ENCODE measurements at places on chromosomes 3 and 15.
A peak's percentile ranks its signal among the peaks of the same experiment; 100 is the strongest.

- no peak for DNase-seq
These were observed 15.1 kb downstream of the DUSP7 start for GRCh38 chr3:52041118-52041731.

DNA sequence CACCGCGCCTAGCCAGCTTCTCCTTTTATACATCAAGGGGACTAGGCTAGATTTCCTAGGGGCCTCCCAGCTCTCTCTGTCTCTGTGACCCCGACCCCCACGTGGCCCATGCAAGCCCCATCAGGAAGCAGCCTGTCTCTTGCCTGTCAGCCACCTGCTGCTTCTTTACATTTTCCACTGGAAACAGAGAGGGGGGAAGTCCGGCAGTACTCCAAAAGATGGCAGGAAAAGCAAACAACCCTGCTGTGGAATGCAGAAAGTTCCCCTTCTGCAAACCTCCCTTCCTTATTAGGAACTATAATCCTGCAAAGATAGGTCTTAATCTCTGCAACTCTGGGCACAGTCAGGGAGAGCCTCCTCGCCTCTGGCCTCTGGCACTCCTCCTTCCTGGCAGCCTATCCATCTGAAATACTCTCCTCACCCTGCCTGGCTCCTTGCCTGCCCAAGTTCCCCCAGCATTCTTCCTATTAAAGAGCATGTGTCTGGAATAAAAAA is 47.4 kb upstream of the HACD2 start:
- peak; percentile 72 for DNase-seq

GRCh38 chr3:113304856-113305540 is 93.6 kb downstream of the BOC start:
- no peak for DNase-seq

- DNase-seq, result no peak
These were observed 21.3 kb upstream of the CAV3 start for GRCh38 chr3:8712045-8712907.

DNA sequence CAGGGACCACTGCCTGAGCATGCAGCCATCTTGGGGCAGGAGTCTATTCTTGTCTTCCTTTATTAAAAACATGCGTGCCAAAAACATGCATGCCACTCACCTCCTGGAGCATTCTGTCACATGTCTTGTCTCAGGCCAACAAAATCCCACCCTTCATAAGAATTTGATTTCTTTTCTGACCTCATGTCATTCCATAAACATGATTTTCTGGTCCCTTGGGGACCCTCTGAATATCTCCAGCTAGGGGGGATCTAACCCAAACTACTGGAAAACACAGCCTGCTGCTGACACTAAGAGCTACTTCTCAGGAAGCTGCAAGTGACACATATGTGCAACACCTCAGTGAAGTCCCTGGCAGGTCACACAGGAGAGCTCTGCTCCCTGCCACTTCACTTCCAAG is 26.8 kb upstream of the NOX5 start:
- DNase-seq, result no peak

DNA sequence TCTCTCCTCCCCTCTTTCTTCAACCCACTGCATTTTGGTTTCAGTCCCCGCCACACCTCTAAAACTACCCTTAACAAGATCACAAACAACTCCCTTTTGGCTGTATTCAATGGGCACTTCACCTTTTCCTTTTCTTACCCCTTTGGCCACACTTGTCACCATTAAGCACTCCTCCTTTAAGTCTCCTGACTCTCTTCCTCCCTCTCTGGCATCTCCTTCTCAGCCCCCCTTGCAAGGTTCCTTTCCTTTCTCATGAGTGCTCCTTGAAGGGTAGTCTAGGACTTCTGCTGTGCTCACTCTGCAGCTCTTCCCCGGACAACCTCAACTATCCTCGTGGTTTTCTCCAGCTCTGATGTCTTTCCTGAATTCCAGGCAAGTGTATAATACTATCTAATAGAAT is 103.7 kb downstream of the RPL22L1 start:
- DNase-seq, result no peak

DNA sequence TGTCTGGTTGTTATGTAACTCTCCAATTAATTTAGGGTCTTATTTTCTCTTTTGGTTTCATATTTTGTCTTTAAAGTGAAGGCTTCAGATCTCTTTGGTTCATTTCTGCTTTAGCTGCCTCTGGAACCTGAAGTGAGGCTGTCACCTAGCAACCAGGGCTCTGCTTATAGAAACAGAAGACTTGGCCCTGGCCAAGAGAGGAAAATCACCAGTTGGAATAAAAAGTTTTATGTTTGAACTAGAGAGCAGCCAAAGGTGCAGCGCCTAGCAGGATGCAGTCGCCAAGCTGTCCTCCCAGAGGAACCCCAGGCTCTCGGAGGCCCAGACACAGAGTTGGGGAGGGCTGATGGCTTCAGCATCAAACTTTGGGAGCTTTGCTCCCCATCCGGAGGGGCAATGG is 41.1 kb downstream of the LYZL4 start:
- peak; percentile 57 for DNase-seq

DNA sequence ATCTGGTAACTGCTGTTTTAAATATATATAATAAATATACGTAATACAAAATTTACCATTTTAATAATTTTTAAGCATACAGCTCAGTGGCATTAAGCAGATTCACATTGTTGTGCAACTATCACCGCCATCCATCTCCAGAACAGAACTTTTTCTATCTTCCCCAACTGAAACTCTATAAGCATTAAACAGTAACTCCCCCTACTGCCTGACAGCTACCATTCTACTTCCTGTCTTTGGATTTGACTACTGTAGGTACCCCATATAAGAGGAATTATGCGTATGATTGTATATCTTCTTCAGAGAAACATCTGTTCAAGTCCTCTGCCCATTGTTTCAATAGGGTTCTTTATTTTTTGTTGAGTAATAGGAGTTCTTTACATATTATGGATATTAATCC is 36.8 kb downstream of the EID1 start:
- no peak for DNase-seq

DNA sequence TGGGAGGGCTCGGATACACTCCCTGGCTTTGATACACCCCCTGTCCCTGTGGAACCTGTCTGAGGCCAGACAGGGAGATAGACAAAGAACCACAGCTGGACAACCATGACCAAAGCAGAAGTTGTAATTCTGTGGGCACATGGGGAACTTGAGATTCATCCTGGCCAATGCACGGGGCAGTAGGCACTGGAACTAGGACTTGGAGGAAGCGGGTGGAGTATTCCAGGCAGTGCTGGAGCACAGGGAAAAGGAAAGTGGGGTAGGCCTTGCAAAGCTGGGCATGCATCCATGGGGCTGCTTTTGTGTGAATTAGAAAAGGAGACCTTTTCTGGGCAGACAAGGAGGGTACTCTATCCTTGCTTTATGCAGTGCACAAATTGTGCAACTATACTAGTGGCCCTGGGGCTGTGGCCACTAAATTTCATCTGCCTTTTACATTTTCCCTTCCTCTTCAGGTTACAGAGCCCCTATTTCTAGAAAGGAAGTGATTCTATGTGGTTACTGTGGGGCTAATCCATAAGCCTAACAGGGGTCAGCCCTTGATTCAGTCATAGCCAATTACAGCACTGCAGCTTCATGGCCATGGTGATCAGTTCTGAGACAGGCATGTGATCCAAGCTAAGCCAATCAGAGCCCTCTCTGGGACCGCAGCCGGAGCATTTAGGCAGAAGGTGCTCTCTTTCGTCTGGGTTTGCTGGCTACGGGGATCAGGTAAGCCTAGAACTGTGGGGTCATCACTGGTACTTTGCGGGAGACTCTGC is 21.0 kb downstream of the CRABP1 start:
- DNase-seq, result no peak

DNA sequence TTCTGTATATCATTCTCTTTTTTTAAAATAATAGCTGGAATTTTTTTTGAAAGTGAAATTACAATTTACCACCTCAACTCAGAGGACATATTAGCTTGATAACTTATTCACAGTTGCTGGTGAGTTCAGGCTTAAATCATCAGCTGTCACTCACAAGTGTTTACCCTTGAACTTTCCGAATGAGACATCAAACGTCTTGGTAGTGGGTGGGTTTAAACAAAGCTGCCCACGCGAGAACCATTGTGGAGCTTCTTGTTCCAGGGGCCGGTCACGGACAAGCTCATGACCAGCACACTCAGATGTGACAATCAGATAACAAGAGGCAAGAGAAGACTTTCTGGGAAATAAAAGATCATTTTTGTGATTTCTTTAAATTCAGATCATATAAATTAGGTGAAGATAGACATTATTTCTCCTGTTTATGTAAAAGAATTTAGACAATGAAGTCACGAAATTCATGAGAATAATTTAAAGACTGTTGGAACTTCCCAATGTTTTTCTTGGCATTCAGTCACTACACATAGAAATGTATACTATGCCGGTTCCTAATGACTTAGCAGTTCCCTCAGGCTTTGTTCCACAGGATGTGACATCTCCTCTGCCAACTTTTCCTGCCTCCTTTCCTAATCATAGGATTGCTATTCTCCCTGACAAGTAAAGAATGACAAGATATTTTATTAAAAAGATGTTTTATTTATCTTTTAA is 29.3 kb downstream of the BTD start:
- DNase-seq, result no peak

GRCh38 chr15:48089702-48090101 is 31.1 kb upstream of the SLC24A5 start:
- DNase-seq, result no peak

DNA sequence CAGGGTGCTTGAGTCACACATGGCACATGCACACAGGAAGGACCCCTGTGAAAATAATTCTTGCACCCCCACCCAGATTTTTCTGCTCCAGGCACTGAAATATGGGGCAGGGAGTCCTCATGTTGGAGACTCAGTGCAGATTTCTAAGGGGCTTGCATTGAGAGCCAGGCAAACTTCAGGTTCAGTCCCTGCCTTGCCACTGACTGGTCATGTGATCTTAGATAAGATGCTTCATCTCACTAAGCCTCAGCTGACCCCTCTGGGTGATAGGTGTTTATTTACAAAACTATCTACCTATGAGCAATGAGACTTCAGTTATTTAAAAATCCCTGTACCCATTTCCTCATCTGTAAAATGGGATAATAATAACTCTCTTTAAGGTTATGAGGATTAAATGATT is 30.1 kb upstream of the C3orf80 start:
- DNase-seq, result no peak

DNA sequence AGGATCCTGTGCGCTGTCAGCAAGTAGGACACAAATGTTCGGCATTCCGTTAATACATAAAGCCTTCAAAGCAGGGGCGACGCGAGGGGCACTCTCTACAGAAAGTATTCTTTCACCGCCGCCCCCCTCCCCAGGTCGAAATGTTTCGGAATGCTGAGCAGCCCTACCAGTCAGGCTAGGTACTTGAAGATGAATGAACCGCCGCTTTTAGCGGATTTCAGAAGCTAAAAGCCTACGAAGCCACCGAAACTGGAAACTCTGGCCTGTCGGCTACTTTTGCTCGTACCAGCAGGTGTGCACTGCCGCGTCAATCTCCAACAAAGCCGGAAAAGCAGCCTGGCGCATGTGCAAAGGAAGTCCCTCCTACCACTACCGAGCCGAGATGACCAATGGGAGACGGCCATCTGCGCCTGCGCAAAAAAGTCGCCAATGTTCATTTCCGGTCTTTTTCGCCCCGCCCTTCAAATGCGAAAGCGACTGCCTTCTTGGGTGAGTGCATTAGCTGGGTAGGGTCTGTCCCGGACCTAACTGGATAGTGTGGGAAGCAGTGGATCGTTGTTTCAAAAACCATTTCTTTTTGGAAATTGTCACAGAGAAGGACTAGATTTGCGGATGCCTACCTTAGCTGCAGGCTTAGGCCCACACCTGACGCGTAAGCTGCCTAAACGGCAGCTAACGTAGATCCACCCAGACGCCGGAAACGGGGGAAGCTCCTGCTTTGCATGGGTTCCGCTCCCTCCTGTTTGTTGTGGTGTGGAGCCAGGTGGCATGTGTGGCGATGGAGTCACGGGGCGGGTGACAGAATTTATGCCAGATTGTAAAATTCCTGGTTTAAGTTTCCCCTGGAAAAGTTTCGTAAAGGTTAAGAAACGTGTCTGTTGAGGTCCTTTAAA is at the start of gene WDR5B:
WDR5B (minus strand) TSS at position 301 of the 893 bp plus-strand sequence. CDS start 534 bp downstream, outside the sequence.
- DNase-seq, result peak; percentile 98

- no peak for DNase-seq
These were observed 392.4 kb downstream of the EDEM1 start for GRCh38 chr3:5579946-5580345.

DNA sequence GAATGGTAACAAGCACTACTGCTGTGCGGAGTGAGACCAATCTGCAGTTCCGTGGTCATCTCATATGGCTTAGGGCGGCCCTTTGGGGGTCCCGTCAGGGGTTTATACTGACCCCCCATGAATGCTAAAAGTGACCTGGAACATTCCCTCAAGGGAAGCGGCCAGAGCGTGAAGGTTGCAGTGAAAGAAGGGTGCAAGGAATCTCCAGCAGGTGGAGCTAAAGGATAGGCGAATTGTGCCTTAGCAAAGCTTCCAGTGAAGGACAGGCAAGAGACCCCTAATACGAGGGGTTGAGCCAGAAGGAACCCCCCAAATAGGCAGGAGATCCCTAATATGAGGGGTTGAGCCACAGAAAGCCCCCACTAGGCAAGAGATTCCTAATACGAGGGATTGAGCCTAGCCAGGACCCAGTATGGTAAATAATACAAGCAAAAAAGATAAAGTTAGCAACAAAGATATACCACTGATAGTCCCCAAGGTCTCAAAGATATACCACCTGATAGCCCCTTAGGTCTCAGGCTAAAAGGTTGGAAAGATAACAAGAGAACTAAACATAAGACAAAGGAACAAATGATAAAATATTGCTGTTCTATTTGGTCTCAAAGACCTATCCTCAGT is 32.8 kb downstream of the ZNF589 start:
- peak; percentile 51 for DNase-seq

GRCh38 chr3:45524565-45524964 is 70.0 kb upstream of the LIMD1 start:
- no peak for DNase-seq

DNA sequence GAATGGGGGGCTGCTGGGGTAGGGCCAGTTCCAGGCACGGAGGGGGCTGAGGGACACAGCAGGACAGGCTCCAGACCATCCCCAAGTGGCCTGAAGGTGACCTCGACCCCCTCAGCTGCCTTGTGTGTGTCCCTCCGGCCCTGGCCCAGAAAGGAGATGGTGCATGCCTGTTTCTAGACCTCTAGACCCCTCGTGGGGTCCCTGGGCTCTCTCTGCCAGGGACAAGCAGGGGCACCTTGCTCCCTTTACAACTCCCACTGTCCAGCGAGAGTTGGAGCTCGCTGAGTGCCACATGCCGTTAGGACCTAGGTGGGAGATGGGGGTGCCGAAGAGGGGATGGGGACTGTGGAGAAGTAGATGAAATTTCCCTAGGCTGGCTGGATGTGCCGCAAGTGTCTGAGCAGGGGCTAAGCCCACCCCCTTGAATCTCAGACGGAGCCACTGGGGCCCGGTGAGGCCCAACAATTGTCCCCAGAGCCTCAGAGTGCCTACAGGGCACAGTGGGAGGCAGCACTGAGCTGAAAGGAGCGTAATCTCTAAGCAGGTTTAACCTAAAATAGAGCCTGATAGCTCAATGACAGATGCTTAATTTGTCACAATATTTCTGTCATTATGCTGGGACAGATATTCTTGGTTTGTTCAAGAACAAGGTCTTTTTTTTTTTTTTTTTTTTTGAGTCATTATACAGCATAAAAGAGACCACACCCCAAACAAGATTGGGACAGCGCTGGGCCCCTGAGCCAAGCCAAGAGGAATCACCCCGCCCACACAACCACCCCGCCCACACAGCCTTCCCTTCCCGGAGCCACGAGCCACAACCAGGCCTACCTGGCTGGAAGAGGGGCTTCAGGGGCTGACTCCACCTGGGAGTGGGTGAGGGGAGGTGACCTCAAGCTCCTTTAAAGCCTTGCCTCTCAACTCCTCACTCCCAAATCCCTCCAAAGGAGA is 23.6 kb upstream of the KLF13 start:
- DNase-seq, result peak; percentile 87

- DNase-seq, result no peak
These were observed 8.9 kb downstream of the PRKCD start for GRCh38 chr3:53169832-53170324.
